ENCODE measurements at places on chromosomes 2 and 18.

- no peak for DNase-seq
Observed at GRCh38 chr18:13580351-13580750, 146.0 kb downstream of the FAM210A start.

GRCh38 chr2:53787614-53788289 lies 908 bp downstream of the ERLEC1 start:
- no peak for DNase-seq

GRCh38 chr2:18474700-18475099 lies 85.8 kb downstream of the RDH14 start:
- DNase-seq: no peak

DNA sequence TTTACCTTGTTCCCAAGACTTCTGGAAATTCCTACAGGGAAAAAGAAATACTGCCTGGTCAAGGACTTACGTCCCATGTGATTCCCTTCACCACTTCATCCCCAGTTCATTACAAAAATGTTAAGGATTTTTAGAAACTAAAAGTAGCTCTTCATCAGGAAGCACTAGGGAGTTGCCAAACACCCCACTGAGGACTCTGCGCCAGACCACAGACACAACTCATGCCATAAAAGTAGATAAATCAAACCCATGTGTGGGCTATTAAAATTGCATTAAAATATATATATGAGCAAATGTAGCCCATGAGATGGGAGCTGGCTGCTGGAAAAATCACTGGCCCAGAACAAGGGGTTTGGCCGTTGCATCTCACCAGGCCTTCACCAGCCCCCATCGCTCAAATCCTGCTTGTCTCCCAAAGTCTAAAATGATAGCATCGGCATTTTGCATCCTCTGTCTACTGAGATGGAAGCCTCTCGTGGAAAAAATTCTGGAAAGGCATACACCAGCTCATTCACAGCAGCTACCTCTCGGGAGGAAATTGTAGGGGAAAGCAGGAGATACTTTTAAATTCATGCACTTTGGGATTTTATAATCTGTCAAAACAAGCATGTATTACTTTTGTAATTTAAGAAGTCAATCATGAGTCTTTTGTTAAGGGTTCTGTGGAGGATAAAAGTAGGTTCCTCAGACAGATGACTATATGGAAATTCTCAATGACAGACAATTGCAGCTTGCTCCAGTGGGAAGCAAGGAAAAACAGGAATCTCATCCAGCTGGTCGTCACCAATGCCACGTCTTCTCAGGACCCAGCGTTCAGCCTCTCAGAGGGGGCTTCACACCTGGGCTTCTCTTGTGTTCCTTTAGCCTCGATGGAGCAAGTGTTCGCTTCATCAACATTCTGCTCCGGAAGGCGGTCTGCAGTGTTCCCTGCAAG lies 113.9 kb downstream of the MREG start:
- DNase-seq: no peak

DNA sequence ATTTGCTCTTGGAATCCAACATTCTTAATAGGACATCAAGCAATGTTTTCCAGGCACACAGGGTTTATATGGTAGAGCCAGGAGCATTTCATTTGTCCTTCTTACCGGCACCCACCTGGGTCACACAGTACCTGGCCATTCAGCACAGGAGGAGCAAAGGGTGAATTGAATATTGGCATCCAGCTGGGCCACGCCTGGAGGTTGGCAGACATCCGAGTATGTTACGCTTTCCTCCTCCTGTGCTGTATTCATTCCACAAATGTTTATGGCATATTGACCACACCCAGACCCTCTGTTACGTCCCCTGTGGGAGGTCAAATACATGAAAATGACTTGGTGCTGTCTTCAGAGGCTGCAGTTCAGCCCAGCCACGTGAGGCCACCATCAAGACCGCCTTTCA lies 206.2 kb downstream of the RTP5 start:
- DNase-seq: peak; percentile 63

DNA sequence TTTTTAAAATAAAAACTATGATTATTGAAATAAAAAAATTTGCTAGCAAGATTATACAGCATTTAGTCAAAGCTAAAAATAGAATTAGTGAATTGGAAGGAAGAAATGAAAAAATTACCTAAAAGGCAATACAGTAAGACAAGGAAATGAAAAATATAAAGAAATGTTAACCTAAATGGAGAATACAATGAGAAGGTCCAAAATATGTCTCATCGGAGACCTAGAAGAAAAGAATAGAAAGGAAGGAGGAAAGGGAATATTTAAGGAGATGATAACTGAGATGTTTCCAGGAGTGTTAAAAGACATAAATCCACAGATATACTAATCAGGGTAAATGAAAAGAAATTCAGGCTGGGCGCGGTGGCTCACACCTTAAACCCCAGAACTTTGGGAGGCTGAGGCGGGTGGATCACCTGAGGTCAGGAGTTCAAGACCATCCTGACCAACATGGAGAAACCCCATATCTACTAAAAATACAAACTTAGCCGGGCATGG lies 78.9 kb downstream of the AFF3 start:
- no peak for DNase-seq

DNA sequence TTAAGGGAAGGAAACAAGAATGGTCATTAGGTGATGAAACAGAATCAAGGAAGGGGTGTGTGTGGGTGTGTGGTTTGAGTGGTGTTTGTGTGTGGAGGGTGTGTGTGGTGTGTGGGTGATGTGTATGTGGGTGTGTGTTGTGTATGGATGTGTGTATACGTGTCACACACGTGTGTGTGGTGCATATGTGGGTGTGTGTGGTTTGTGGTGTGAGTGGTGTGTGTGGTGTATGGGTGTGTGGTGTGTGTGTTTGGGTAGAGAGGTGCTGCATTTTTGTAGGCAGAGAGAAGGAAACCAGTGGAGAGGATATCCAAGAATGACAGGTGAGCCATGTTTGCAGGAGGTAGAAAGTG lies 1.1 kb upstream of the CEP192 start:
- DNase-seq: no peak

DNA sequence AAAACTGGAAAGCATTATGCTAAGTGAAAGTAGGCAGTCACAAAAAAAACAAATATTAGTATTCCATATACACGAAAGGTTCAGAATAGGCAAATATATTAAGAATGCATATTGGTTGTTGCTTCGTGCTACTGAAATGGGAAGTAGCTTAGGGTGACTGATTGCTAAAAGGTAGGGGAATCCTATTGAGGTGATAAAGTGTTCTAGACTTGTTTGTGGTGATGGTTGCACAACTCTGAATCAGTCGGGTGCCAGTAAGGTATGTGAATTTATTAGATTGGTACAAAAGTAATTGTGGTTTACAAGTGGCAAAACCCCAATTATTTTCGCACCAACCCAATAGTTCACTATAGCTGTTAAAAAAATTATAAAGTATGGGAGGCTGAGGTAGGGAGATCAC lies 20.7 kb downstream of the USP34 start:
- DNase-seq: no peak

DNA sequence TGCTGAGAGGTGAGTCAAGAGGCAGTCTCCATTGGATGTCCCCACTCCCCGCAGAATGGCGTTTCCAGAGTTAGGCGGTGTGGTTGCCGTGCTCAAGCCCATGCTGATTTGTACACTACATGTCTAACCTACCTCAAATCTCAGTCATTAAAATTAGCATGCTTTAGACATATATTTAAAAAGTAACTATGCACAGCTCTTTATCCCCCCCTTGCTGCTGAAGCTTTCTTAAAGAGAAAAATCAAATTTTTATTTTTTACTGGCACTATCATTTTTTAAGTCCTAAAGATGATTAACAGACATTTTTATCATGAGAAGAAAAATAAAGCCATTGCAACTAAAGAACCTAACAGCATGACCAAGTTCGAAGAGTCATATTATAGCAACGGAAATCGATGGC lies 42.9 kb downstream of the BOLA3 start:
- DNase-seq: no peak

DNA sequence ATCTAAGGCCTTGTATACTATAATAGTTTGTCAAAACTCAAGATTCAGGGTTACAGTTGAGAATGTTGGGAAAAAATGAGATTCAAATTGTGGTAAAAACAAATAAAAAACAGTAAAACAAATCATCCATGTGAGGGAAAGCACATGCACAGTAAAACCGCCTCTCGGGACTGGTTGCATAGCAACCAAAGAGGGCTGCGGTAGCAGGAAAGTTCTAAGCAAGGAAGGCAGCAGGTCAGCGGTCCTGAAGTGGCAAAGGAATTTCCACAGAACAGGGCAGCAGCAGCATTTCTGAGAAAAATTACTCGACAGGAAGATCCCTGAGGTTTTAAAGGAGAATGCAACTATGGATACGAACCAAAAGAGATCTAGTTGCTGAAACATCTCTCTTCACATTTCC lies 93.7 kb downstream of the DYNAP start:
- DNase-seq: no peak

DNA sequence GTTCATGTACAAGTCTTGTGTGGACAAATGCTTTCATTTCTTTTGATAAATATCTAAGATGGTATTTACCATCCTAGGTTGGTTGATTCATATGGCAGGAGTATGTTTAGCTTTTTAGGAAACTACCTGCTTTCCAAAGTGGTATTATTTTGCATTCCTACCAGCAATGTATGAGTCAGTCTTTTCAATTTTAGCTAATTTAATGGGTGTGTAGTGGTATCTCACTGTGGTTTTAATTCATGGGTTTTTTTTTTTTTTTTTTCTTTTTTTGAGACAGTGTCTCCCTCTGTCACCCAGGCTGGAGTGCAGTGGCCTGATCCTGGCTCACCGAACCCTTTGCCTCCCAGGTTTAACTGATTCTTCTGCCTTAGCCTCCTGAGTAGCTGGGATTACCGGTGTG lies 4.2 kb downstream of the ZNF512 start:
- no peak for DNase-seq

DNA sequence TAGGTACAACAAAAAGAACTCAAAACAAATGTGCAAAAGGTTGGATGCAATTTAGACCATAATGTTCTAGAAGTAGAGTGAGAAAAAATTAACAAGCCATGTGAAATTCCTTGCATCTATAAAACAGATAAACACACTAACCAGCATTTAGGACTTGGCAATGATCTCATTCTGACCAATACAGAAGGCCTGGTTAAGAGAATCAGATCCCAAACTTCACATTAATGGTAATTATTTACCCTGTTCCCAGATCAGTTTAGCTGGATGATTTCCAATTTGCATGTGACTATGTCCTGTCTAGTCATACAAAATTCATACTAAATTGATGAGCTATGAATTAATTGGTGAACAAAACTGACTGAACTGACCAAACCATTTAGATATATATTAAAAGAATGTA lies 98.4 kb upstream of the FIGN start:
- no peak for DNase-seq

DNA sequence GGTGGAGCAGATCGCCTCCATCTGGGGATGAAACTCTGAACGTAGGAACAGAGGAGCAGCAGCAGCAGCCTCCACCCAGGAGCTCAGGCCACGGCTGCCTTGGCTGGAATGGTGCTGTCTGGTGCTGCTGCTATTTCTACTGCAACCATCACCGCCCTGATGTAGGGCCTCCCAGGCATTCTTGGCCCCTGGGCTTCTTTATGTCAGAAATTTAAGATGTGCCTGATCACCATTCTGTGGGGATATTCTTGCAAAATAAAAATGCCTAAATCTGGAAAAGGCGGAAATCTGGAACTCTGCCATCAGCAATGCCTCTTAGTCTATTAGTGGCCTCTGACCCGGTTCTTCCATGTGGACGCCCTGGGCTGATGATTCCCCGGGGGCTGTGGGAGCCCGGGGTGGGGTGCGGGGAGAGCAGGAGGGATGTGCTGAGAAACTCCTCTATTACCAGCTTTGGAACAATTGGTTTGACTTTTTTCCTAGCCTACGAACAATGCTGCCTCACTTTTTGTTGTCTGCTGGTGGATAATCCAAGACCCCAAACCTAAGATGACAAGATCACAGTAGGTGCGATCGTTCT lies 47.2 kb downstream of the FAM124B start:
- no peak for DNase-seq

- DNase-seq: no peak
Observed at GRCh38 chr2:25066455-25066854, 24.6 kb downstream of the EFR3B start.

GRCh38 chr2:217386041-217386440 lies 526.2 kb upstream of the TNP1 start:
- no peak for DNase-seq

GRCh38 chr18:76957384-76958355 lies 135.3 kb downstream of the ZNF236 start:
- no peak for DNase-seq

DNA sequence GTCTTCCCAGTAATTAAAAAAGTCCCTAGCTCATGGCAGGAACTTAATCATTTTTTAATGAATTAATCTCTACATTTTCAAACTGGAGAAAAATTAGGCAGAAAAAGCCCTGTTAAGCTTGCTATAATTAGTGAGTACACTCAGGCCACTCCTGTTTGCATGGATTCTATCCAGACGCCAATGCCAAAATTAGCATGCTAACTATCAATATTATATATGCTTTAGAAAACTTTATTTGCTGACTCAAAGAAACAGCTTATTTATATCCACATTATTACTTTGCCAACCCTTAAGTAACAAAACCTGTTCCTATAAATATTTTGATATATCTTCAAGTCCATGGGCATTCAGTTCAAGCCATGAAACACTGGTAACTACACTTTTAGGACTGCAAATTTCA lies 90.9 kb downstream of the SMC6 start:
- no peak for DNase-seq

GRCh38 chr2:40396124-40396523 lies 55.8 kb downstream of the SLC8A1 start:
- DNase-seq: no peak

DNA sequence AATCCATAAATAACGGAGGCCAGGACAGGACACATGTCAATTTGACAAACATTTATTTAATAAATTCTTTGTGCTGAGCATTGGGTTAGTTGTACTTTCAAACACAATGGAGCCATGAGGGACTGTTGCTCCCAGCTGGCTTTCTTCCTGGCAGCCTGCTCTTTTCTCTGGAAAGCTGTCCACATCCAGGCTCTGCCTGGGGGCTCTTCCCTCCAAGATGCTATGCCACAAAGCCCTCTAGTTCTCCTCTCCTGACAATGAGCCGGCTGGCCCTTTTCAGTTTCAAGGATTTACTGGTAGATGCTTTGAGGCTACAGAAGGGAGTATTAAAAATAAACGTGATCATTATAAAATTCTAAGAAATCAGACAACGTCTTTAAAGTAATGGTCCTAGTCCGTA lies 44.1 kb upstream of the SLC14A2 start:
- no peak for DNase-seq

GRCh38 chr18:22385718-22386117 lies 32.0 kb downstream of the CTAGE1 start:
- DNase-seq: no peak

DNA sequence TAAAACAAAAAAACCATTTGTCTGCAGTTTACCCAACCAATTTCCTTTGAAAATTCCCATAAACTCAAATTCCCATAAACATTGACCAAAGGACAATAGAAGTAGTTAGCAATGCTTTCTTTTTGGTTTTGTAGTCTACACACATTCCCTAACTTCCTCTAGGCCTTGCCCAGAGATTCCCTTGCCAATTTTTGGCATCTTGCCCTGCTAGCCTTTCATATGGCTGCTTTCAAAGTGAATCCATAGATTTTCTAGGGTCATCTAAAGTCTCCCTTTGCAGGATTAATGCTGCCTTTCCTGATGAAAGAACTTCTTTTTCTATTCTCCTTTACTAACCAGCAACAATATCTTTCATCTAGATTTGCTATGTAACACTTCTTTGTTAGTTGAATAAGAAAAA lies 33.4 kb downstream of the THSD7B start:
- DNase-seq: peak; percentile 9
